Activated CD4-positive, alpha-beta T cell treated with anti-CD3 and anti-CD28 coated beads, Interleukin-2, Interleukin-4, amounts not matched to agents 100 ng/mL and 50 ng/mL, durations not matched to agents 16 hours and 8 hours (primary cell): ENCODE measurements at places on chromosomes 12 and 14.

- no peak for DNase-seq
These were observed 132.5 kb downstream of the DAAM1 start for GRCh38 chr14:59320763-59321625.

DNA sequence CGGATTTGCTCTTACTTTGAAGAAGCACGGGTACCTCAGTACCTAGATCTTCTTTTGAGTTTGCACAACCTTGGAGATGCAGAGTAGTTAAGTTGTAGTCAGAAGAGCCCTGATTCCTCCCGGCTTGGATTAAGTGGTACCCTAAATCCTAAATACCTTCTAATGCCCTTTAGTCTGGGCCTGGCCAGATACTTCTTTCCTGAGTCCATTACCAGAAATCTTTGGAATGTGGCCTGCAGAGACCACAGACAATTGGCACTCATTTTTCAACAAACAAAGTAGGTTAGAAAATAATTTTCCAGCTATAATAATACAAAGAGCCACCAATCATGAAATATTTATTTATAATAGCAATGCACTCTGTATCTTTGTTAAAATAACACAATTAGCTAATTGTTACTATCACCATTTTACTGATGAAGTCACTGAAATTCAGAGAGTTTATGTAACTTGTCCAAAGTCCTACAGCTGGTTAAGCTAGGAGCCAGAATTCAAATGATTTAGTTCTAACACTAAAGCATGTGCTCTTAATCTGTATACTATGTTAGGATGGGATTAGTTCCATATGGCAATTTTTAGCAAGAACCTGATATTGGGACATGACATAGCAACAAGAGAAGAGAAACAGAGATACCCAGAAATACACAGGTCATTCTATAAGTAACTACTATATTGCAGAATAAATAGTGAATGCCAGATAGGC, 132.1 kb upstream of the PDZRN4 start:
- no peak for DNase-seq

DNA sequence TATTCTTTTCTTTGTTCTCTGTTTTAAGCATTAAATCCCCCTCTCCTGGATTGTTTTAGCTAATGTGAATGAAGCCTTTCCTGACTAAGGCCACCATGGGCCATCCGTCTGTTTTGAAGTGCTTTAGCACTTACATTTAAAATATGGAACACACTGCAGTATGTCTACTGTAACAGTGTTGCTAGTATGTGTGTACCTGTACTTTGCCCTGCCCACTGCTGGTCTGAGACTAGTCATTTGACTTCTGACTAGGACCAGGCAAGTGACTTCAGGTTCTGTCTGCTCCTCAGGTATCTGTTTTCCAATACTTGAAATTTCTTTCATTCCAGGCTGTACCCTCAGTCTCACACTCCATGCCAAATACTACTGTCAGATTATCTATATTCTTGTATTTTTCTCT, 120.1 kb upstream of the TSPAN8 start:
- no peak for DNase-seq

DNA sequence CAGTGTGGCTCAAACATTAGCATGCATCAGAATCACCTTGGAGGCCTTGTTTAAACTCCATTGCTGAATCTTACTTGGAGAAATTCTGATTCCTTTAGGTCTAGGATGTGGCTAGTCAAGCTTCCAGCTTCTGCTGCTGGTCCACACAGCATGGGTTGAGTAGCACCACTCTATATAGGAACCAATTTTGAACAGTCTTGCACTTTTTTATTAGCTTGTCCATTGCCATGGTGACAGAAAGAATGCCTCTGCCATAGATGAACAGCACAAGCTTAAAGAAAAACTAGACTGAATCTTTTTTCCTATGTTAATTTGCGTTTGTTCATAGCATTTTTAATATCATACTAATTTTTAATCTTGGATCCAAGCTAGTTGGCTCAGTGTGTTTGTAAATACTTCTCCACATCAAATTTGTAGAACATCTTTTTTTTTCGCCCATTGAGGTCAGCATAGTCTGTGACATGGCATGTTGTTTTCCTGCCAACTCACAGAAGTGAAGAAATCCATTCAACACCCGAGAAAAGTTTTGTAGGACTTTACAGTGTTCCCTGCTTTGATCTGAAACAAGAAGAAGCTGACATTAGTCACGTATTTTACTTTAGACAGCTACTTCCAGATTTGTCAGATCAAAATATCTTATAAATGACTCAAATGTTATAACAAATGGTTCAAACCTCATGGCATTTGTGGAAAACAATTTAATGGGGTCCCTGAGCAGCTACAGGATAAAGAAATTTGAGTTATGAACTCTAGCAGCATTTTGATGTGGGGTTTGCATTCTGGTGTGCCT, 438.8 kb downstream of the EGLN3 start:
- no peak for DNase-seq

DNA sequence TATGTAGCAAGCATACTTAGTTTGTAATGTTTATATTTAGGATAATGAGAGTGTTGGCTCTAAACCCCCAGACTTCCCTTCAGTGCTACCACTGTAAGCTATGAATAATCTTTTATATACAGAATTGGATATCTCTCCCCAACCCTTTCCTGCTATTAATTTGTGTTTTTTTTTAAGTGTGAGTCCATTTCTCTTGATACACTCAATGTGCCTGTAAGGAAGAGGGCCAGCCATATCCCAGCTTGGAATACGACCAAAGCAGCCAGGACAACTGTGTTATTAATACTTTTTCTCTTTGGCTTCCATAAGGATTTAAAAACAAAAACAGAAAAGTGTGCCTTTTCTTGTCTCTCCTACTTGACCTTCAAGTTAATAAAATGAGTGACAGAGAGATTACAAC, 116.7 kb downstream of the SNAPC1 start:
- DNase-seq, result no peak

GRCh38 chr12:119678459-119678858, 10.5 kb downstream of the PRKAB1 start:
- no peak for DNase-seq

GRCh38 chr12:63911341-63911740, 66.8 kb downstream of the SRGAP1 start:
- no peak for DNase-seq

- DNase-seq, result no peak
These were observed 51.9 kb upstream of the REP15 start for GRCh38 chr12:27644158-27644845.

- DNase-seq, result no peak
These were observed 7.4 kb downstream of the NKX2-1 start for GRCh38 chr14:36512585-36513003.

GRCh38 chr14:101789222-101789621, 27.7 kb downstream of the PPP2R5C start:
- no peak for DNase-seq

- DNase-seq, result no peak
These were observed 416.2 kb downstream of the EGLN3 start for GRCh38 chr14:33534632-33535031.

DNA sequence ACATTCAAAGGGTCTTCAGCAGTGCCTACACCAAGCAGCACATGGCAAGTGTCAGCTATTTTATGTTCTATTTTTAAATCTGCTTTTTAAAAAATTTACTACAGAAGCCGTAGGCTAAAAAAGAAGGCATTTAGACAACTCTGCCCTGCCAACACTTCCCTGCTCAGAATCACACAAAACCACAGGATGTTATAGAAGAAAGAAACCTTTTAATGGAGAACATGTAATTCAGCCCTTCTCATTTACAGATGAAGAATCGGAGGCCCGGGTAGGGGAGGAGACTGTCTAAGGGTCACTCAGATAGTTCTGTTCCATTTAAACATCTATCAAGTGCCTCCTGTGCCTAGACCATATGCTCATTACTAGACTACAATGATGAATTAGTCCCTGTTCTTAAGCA, 171.8 kb upstream of the NTF3 start:
- no peak for DNase-seq

DNA sequence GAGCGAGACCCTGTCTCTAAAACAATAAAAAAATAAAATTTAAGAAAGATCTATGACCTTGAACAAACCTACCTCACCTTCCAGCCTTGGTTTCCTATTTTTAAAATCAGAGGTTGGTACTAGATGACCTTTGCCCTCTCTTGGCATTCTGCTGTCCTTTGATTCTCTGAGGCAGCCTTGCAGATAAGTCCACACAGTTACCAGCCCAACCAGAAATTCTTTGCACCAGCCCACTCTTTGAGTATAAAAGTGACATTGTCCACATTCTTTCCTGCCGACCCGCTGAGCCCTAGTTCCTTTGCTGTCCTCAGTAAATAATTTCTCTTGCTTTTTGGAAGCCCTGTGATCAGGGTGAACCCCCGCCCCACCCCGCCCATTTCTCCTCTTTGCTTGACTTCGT, 150.4 kb downstream of the PHETA1 start:
- DNase-seq, result no peak

GRCh38 chr12:80846952-80847351, 90.8 kb downstream of the LIN7A start:
- DNase-seq, result no peak

GRCh38 chr14:47044841-47045240, 393.3 kb upstream of the RPL10L start:
- no peak for DNase-seq

DNA sequence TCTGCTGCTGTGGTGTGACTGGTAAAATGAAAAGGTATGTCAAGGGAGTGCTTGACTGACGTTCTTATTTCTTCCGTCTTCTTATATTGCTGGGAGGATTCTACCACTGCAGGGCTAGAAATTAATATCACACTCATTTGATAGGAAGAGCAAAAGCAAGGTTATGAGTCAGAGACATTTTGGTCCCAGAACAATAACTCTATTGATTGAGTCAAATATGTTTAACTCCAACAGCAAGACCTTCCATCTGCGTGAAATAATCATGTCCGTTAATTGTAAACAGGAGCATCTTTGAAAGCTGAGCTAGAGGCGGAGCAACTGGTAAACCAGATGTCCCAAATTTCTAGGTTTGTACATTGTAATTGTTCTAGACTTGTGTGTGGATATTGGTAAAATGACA, 1293.6 kb downstream of the AACS start:
- DNase-seq, result no peak

DNA sequence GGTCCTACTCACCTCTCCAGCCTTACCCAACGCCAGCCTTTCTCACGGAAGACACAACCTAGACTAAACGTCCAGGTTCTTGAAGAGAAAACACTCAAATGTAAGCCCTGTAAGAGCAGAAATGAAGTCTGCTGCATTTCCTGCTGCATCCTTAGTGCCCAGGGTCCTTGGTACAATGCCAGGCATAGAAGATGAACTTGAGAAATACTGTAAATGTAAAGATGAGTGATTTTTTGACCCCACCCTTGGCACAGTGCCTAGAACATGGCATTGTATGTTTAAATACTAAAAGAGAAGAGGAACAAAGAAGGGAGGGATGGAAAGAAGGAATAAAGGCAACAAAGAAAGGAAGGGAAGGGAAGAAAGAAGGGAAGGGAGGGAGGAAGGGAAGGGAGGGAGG, 514.6 kb downstream of the MED13L start:
- no peak for DNase-seq

DNA sequence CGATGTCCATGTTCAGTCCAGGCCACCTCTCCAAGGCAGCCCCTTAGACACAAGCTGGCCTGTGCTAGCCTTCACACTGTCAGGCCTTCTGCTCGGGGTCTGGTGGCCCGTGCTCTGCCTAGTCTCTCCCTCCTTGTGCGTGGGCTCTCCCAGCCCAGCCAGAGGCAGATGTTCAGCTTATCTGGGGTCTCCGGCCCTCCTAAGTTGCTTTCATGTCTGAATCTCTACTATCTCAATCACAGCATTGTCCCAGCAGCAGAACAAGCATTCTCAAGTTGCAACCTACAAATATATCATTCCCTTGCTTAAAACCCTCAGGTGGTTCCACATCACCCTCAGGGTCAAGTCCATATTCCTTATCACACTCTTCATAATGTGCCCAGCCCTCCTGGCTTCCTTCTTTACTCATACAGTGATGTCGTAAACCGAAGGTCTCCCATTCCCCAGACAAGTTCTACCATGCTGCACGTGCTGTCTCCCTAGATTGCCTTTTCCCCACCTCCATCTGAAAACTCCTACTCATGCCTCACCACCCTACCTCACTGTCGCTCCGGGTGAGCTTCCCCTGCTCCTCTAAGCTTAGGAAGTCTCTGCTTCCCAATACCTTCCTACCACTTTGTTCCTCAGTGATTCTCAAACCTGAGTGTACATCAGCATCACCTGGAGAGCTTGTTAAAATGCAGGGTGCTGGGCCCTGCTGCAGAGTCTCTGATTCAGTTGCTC, 1.5 kb downstream of the KRT73 start:
- DNase-seq, result no peak

DNA sequence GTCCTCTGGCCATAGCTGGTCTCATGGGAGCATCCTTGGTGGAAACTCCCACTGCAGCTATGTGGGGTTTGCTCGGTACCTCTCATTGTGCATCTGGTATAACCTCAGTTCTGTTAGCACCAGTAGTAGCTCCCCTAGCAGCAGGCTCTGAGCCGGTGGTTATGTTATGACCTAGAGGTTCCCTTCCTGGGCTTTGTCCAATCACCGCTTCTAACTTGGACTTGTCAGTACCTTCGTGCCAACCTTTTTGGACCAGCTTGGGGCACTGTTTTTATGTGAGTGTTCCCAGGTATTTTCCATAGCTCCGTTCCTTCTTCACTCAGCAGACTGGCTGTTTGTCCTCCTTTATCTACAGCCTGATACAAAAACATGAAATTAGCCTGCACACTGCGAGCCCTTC, 55.7 kb downstream of the ATG14 start:
- no peak for DNase-seq

DNA sequence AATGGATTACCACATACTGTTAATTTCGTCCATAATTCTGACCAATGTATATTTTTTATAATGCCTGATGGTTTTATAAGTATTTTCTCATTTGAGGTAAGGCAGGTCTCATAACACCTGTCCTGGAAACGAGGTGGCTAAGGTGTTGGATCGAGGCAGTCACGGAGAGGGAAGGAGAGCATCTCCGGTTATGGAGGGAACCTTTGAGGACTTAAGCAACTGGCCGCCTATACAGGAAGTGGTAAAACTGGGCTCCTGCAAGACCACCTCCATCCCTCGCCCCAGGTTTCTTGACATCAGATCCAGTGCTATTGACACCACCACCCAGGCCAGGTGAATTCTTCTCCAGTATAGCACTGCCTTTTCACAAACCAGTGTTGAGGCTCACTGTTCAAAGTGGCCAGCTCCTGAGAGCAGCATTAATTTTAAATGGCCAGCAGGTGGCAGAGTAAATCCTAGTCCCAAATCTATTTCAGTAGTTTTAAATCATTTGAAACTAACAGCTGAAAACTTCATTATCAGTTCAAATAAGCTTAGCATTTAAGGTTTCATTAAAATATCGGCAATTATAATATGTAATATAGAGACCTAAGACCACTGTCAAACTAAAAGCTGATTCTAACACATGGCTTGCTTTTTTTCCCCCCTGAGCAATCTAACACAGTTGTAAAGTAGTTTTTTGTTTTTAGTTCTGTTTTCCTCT, 100.8 kb downstream of the PPM1A start:
- DNase-seq, result peak; percentile 32

- DNase-seq, result no peak
These were observed 32.9 kb downstream of the RIN3 start for GRCh38 chr14:92546347-92547053.
